Stimulated activated CD8-positive, alpha-beta memory T cell treated with anti-CD3 and anti-CD28 coated beads, Interleukin-15, amount 100 ng/mL, for 48 hours (primary cell): ENCODE measurements at places on chromosomes 1 and 21.

- peak; percentile 34 for DNase-seq
These were observed 25.0 kb downstream of the RLF start for GRCh38 chr1:40185951-40186864.

DNA sequence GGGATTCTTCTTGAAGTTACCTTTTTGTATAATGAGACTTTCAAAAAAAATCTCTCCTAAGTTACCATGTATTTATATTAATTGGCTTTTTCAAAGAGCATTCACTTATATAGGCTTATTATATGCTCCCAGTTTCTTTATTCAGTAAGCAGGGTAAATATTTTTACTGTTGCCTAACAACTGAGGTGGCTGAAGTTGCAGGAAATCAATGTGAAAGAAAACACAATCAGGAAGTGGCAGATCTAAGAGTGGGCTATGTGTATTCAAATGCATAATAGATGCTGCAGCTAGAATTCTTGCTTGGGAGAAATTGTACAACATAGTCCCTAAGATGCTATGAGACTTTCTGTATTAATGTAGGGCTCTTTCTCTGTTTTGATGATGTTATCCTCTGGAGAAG is 606.9 kb downstream of the NUF2 start:
- DNase-seq: no peak

- no peak for DNase-seq
These were observed 63.7 kb upstream of the LMO4 start for GRCh38 chr1:87264976-87265375.

DNA sequence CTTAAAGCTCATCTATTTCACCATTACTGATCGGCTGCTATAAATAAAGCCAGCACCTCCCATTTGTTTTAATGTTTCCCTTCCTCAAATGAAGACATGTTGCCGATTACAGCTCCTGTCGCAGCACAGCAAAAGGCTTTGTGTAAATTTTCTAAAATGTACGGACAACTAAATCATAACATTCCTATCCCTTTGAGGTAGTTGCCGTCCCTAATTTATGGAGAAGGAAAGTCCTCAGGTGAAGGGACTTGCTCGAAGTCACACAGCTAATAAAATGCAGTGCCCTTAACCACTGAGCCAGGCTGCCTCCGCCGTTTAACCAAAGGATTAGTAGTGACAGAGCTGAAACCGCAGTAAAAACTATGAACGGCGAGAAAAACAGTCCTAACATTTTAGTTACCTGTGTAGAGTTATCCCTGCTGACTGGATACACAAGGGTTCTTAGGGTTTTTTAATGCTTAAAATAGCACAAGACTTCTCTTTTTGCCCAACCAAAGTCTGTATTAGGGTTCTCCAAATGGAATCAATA is 871 bp downstream of the PINK1 start:
- DNase-seq: no peak

DNA sequence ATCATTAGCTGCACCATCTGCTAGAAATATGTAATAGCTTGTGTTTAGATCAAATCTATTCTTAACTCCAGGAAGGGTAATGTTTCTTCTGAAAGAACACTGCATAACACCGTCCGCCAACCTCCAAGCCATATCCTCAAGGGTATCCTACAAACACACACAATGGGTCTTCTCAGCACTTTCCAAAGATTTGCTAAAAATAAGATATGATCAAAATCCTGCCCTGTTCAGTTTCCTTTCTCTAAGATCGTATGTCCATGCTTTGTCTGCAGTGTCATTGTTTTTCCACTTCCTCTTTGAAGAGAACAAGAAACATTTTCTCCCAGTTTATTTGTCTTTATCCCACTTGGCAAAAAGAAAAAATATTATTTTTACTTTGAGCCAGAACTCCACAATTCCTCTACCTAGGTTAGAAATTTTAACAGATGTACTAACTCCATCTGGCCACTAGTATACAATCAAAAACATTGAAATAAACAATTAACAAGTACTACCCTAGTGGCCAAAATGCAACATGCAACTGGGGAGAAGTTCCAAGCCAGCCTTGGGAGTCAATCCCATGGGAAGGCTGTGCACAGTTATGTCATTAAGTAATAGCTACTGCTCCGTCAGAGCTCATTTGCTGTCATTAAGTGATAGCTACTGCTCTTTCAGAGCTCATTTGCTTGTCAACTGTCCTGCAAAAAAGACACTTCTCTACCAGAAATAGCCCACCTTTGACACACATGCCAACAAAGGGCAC is 37.8 kb downstream of the FRRS1 start:
- DNase-seq: no peak

DNA sequence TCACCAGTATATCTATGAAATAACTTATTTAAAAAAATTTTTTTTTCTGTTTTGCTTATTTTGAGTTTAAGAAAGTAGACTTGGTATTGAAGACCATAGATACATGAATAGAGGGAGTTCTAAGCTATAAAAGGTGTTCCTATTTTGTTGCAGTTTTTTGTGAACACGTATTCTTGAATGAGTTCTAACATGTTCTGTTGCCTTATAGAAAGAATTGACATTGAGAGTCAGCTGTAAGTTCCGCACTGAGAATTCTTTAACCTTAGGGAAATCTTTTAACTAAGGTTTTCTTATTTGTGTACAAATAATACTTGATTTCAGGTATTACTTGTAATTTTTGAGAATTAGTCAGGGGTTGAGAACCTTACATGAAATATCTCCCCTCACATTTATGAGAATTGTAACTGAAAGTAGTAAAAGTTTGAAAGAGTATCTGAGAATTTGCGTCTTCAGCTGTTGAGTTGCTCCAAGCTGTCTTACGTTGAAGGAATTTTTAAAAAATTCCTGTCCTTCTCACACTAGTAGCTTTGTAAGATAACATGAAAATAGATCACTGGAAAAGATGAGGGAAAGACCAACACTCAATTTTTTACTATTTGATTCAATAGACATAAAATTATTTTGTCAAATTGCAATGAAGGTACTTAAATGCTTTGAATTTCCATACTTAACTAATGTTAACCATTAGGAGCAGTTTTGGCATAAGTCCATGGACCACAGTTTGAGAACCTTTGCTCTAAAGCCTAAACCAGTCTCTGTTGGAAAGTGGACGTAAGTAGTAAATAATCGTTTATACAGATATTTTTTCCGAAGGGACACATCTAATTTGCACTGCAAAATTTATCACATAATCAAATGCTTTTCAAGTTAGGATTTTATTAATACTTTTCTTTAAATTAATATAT is 3.8 kb downstream of the DR1 start:
- DNase-seq: no peak

- DNase-seq: no peak
These were observed 166.1 kb upstream of the ZC3H12A start for GRCh38 chr1:37308031-37308960.

DNA sequence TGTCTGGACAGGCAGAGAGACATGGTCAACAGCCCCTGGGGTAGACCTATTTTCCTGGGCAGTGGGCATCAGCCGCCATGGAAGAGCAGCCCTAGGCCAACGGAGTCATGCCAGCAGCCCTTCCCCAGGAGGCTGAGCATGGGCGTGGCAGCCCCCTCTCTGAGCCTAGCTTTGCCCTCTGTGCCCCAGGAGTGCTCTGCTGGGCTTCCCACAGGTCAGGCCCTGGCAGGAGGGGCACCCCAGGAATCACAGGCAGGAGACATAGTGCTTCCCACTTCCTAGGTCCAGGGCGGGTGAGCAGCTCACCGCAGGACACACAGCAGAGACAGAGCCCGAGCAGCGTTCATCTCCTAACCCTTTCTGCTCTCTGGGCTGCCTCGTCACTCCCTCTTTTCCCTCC is 132.8 kb downstream of the GLIS1 start:
- no peak for DNase-seq

- DNase-seq: no peak
These were observed 12.0 kb downstream of the HMGB4 start for GRCh38 chr1:33875862-33876261.

DNA sequence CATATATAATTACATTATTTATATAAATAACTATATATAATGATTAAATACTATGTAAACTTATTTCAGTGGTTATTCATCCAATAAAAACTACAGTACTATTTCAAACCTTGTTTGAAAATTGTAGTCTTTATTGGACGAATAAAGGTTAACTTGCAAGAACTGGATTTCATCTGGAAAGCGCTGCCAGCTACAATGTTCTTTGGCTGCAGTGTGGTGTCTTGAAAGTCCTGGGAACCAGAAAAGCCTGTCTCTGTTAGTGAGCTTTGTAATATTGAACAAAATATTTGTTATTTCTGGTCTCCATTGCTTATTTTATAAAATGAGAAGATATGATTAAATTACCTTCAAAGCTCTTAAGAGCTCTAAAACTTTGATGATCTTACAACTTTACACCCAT is 763.6 kb downstream of the ADGRL2 start:
- DNase-seq: no peak

- no peak for DNase-seq
These were observed 661 bp downstream of the PLEKHO1 start for GRCh38 chr1:150150133-150151021.

- no peak for DNase-seq
These were observed 51.4 kb downstream of the HMCN1 start for GRCh38 chr1:185785586-185785985.

- no peak for DNase-seq
These were observed 691.7 kb upstream of the ADGRL2 start for GRCh38 chr1:81109038-81109437.

DNA sequence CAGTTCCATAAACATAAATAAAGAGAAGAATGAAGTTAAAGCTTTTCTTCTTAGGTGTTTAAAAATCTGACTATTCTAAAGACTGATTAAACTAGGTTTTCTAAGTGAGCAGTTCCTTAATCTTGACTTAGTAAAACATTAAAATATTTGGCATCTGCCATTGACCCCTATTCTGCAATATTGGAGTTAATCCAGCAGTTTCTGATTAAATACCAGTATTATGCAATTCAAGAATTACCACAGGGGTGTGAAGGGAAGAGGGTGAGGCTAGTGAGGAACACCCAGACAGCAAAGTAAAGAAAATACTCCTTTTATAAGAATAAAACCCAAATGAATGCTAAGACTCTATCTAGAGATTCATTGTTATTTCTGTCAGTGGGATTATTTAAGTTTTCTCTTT is 40.9 kb downstream of the CLIC4 start:
- no peak for DNase-seq

- DNase-seq: no peak
These were observed 49.3 kb downstream of the TGFB2 start for GRCh38 chr1:218394416-218394815.

DNA sequence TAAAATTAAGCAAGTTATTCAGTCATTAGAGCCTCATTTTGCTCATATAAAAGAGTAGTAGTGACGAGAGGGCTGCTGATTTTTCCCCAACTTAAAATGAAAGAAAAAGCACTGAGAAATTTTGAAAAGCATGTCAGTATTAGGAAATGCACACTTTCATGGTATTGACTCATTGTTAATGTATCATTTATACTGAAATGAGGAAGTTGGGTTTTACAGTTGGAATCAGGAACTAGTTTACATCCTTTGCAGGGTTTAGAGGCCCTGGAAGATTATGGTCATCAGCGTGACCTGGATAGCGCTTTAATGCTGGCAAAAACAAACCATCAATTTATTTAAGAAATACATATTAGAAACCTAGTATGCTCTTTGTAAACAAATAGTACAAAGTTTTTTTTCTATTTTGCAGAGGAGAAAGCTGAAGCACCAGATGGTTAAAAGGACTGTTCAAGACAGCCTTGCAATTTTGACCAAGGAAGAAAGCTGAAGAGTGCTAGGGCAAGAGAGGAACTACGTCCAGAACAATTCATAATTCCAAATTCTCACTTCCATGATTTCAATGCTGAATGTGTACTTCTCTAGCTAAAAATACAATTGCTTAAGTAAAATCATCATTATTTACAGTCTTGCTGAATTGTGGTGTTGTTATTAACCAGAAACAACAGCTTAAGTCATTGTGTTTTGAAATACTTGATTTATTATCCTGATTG is 94.8 kb upstream of the SGIP1 start:
- DNase-seq: no peak
